ENCODE measurements at places on chromosomes 12 and 14. TPM values are rescaled to one million over a fixed set of nuclear protein-coding genes. Genes with fewer than 3 reads are reported as not detected.
A peak's percentile ranks its signal among the peaks of the same experiment; 100 is the strongest.

KLHL33 gene
- total RNA-seq, result 0.33 TPM

RGS6 gene
- total RNA-seq, result 3.4 TPM

CDKN3 gene
- total RNA-seq, result 2.9 TPM

DYRK4 gene
- total RNA-seq, result 38.0 TPM

NID2 gene
- total RNA-seq, result 14.2 TPM

VRTN gene
- not detected for total RNA-seq

C12orf54 gene
- not detected for total RNA-seq

FAM222A gene
- total RNA-seq, result 7.3 TPM

AMN gene
- 0.16 TPM for total RNA-seq

KRT8 gene
- total RNA-seq, result 430 TPM

CLEC9A gene
- not detected for total RNA-seq

KLHDC1 gene
- 13.5 TPM for total RNA-seq

MAP3K9 gene
- 6.3 TPM for total RNA-seq

CCDC196 gene
- total RNA-seq, result not detected

DNA sequence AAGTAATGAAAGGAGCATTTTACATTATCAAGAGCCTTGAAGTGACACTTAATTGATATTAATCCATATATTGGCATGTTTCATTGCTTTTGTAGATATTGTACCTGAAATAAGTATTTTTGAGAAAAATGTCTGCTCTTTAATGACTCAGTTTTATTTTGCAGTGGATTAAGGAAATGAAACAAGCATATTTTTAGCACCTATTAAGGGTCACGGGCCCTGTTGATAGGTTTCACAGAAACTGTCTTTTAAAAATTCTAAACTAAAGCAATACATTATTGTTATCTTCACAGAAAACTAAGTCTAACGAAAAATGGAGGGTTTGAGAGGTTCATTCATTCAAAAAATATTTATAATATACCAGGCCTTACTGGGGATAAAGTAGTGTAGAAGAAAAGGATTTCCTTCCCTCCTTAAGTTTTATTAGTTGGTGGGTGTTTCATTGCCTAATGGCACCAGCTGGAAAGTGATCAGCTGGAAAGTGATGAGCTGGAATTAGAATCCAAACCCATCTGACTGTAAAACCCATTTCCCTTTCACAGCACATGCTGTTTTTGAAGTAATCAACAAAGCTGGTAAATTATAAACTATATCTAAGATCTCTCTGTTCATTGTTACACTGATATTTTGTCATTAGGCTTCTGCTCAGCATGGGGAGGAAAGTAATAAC, 54.2 kb downstream of the PTPRQ start:
- DNase-seq, result no peak

- peak; percentile 93 for DNase-seq
These were observed 69.2 kb downstream of the RASSF3 start for GRCh38 chr12:64679487-64680001.

DNA sequence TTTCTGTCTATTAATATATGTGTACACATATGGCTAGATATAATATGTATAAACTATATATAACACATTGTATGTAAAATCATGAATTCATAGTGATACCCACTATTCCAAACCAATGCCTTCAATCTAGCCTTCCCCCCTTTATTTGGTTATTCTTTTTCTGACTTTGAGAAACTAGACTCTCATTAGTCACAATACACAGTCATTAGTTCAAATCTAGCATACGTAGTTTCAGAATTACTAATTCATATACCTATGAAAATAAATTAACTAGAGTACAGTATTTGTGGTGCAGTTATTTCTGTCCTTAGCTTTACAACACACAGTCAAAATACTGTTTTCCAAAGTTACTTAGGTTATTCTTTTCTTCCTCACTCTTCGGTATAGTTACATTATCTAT, 268.2 kb downstream of the DPF3 start:
- no peak for DNase-seq

DNA sequence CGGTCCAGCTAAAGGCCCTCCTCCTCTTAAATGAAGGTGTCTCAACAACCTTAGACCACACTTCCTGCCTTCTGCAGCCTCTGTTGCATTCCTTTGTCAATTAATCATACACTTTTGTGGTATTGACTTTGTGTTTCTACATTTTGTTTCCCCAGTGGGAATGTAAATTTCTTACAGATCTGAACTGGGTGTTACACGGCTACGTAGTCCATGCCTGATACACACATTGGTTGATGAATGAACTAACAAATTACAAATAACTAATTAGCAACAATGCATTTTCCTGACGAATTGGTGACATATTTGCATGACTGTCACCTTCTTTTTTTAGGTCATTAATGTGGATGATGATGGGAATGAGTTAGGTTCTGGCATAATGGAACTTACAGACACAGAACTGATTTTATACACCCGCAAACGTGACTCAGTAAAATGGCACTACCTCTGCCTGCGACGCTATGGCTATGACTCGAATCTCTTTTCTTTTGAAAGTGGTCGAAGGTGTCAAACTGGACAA, 15.2 kb upstream of the CCT2 start:
- DNase-seq, result no peak

DNA sequence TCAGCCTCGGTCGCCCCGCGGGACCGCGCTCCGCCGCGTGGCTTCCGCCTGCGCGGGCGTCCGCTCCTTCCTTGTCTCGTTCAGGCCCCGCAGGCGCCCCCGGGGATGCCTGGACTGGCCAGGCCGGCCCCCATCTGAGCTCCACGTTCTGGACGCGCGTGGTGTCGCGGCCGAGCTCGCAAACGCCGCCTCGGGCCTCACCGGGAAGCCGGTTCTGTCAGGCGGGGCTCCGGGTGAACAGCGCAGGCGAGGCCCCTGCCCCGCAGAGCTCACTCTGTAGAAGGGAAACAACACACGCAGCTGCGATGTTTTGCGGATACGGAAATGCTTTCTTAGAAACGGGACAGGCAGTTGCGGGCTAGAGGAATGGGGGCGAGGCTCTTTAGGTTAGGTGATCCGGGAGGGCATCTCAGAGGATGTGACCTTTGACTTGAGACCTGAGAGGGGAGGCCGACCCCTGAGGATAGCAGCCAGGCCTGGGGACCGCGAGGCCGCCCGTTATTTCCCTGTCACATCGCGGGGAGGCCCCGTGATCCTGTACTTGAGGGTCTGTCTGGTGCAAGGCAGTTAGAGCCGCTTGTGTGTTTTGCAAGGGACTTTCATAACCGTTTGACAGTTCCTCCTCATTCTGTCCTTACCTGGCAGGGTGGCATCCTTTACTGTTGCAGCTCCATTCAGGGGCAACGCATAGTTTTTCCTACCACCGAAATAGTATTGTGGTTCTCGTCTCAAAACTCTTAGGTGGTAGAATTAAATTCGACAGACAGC, 584 bp downstream of the VRK1 start:
- no peak for DNase-seq

- DNase-seq, result peak; percentile 7
These were observed 285.0 kb upstream of the RTL1 start for GRCh38 chr14:101188571-101188915.

GRCh38 chr12:42534184-42534838, 55.2 kb downstream of the PRICKLE1 start:
- no peak for DNase-seq

GRCh38 chr12:93468008-93468371, 676 bp downstream of the MRPL42 start:
- no peak for DNase-seq

DNA sequence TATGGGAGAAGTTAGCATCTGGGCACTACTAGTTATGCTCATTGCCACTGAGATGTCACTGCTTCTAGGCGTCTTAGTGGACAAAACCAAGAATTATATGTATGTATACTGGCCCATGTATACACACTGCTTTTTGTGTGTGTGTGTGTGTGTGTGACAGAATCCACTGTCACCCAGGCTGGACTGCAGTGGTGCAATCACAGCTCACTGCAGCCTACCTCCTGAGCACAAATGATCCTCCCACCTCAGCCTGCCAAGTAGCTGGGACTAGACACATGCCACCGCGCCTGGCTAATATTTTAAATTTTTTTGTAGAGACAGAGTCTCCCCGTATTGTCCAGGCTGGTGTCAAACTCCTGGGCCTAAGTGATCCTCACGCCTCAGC, 25.2 kb downstream of the LIMA1 start:
- DNase-seq, result no peak

DNA sequence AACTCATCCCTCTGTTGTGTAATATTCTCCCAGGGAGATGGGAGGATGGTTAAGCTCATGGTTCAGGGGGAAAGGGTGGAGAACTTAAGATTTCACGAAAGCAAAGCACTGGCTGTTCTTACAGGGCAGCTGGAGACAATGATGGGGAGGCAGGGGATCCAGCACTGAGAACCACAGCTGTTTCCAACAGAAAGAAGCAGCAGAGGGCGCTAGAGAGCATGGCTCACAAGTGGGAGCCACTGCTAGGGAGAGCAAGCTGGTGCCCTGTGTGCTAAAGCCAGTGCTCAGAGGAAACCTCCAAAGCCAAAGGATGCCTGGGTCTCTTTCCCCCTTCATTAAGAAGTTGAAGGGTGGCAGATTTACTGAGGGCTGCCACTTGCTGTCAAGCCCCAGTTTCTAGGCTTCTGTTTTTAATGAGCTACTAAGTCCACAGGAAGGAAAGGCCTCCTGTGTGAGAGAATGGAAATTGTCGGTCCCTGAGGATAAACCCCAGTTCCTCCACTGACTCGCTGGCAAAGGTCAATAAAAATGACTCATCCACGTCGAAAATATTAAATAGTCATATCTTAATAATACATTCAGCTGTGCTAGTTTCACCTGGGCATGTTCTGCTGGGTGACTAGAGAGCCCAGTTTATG, 199.7 kb downstream of the ANO2 start:
- no peak for DNase-seq

- DNase-seq, result no peak
These were observed 23.7 kb upstream of the TDRD9 start for GRCh38 chr14:103904493-103905107.

DNA sequence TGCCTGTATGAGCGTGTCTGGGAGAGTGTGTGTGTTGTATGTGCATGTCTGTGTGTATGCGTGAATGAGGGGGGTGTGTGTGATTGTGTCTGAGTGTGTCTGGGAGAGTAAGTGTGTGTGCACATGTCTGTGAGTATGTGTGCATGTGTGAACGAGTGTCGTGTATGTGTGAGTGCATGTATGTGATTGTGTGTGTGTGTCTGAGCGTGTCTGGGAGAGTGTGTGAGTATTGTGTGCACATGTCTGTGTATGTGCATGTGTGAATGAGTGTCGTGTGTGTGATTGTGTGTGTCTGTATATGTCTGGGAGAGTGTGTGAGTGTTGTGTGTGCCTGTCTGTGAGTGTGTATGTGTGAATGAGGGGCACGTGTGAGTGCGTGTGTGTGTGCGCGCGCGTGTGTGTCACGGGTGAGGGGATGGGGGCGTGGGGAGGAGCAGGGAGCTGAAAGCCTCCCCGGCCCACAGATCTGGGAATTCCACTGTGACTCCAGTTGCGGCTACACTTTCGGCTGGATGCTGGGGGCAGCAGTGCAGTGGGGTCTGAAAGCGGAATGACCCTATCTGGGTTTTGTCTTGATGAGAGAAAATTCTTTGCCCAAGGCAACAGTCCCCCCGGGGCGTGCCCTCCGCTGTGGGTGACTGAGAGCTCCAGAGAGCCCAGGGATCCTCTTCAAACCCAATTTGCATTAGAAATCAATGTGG, 138.1 kb upstream of the MED13L start:
- DNase-seq, result no peak

DNA sequence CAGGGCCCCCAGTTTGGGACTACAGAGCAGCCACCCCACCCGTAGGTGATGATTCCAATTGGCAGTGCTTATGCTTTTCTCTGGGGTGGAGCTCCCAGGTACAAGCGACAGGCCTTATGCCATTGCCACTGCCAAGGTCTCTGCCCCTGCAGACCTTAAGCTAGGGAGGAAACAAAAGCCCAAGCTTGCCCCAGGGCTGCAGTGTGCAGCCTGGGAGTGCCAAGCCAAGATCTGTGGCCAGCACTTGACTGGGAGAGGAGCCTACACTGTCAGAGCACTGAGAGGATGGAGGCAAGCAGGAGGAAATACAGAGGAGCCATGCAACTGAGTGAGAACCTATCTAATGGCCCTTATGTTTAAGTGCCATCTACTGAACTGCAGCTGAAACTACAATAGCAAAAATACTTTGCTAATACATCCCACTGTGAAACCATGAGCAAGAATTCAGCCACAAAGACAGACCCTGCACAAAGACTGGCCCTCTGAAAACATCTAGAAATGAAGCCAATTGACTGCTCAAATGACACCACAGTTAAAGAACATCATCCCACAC, 17.7 kb upstream of the ASCL1 start:
- DNase-seq, result no peak

DNA sequence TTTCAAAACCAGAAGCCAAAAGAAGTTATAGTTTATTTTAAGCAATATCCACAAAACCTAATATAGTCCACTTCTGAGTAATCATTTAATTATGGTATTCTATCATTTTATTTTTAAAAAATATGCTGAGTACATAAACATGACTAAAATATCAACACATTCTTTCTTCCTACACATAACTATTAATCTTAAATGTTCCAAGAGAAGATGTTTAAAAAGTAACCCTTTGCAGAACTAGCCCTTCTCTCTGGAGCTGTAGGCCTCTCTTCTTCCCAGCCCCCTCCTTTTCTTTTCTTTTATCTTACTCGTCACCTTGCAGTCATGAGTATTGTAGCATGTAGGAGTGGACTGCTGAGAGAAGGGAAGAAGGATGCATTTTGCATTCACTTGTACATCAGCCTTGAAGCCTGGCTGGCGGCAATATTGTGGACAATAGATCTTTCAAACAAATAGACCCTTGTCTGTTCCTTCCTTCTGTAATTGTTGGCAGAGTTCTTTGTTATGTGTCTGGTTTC, 941.9 kb downstream of the NRXN3 start:
- no peak for DNase-seq

DNA sequence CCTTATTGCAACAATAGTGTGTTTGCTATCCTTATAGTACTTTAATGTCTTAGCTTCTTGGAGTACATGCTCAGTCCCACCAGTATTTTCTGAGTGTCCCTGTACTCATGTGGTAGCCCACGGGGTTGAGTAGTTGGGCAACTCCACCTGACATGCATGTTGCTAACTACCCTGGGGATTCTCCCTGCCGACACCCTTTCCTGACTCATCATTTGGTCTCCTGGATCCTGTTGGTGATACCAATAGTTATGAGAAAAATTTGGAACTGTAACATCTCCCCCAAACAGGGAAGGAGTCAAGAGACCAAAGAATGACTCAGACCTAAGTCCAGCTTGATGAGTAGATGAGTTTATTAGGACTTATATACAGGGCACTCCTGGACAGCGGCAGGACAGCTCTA, 101.6 kb downstream of the BRMS1L start:
- no peak for DNase-seq

DNA sequence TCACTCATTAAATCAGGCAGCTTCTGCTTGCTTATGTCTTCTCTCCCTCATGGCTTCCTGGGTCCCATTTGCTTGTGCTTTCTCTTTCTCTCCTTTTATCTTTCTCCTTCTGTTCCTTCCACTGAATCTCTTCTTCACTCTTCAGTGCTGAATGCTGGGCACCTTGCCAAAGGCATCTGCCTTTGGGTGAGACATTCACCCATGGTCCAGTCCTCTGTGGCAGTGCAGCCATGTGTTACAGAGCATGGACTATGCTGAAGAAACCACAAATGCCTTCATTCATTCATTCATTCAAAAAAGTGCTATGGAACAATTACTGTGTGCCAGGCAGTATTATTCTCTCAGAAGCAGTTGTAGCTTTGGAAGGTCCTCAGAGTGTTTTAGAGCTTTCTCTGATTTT, 344.4 kb upstream of the STXBP6 start:
- no peak for DNase-seq

- peak; percentile 79 for DNase-seq
These were observed 104.0 kb downstream of the GPR135 start for GRCh38 chr14:59360923-59361794.

All from breast epithelium (tissue), 4 donors.